ENCODE measurements at places on chromosomes 11 and 22.

DNA sequence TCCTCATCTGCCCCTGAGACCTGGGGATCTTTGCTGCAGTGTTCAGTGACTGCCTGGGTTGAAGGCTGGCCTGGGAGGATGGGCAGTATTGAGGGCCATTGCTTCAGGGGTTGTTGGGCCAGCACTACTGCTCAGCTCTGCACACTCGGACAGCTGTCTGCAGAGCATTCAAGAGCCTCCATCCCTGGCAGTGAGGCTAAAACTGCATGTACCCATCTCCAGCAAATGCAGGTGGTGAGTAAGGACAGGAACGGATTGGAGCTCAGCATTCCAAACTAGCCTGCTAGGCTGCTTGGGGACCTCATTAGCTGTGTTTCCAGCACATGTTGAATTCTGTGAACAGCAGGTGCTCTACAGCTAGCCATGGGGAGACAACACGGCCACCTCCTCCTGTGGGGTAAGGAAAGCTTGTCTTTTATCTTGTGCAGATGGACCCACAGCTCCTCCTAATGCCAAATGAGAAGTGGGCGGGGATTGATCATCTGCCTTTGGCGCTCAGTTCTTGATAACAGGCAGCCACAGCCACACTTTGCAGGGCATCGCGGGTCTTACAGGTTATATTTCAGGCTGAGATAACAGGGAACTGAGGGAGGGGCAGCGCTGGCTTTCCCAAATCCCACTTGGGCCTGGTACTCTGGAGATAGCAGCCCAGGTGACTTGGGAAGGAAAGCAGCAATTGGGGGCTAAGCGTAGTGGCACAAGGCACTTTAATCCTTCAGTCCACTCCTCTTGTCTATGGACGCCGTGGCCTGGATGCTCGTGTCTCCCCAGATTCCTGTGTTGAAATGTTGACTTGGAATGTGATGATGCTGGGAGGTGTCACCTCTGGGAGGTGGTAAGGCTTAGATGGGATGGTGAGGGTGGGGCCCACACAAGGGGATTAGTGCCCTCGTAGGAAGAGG is 254.5 kb upstream of the B3GAT1 start:
- no peak for DNase-seq

DNA sequence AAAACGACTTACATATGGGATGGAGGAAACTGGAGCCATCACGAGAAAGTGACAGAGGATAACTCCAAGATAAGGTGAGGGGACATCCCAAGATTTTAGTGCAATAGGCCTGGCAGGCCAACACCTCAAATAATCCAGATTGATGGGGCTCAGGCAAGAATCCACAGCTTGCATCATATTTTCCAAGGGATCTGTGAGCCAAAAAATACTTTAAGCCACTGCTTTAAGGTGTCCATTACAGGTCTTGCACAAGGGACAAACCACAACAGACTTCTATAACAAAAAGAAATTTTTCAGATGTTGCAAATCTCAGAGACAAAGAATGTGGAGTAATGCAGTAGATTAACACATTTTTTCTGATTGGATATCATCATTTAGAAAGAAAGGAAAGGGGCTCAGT is 45.6 kb downstream of the DENND5A start:
- no peak for DNase-seq

GRCh38 chr22:19715188-19715930 is 1.1 kb downstream of the SEPTIN5 start:
- no peak for DNase-seq

DNA sequence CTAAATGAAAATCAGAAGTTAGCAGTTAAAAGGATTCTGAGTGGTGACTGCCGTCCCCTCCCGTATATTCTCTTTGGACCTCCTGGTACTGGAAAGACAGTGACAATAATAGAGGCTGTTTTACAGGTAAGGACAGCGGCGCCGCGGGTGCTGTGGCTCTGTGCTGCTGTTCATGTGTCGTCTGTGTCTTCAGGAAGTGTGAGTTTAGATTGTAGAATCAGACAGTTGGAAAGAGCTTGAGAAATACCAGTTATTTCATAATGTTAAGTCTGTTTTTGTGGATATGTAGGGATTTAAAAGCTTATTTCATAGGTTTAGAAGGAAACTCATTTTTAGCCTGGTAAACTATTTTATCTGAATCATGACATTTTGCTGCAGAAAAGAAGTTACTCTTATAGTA is 27.4 kb upstream of the PANX2 start:
- no peak for DNase-seq

- no peak for DNase-seq
Observed at GRCh38 chr22:31911565-31912406, 32.5 kb upstream of the YWHAH start.

DNA sequence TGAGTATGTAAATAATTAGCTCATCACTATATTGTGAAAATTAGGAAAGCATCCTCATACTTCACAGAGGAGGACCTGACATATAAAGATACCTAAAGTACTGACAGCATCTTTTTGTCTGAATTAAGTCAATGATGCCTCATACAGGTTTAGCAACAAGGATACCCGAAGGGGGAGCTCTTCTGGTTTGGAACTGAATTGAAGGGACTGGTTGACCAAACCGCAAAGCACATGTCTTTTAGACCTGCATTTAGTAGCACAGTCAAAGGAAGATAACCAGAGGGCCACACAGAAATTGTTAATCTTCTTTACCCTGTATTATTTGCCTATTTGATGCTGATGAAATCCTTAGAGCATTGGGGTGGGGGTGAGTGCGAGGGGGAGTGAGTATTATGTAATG is 12.9 kb upstream of the WT1 start:
- DNase-seq, result no peak

DNA sequence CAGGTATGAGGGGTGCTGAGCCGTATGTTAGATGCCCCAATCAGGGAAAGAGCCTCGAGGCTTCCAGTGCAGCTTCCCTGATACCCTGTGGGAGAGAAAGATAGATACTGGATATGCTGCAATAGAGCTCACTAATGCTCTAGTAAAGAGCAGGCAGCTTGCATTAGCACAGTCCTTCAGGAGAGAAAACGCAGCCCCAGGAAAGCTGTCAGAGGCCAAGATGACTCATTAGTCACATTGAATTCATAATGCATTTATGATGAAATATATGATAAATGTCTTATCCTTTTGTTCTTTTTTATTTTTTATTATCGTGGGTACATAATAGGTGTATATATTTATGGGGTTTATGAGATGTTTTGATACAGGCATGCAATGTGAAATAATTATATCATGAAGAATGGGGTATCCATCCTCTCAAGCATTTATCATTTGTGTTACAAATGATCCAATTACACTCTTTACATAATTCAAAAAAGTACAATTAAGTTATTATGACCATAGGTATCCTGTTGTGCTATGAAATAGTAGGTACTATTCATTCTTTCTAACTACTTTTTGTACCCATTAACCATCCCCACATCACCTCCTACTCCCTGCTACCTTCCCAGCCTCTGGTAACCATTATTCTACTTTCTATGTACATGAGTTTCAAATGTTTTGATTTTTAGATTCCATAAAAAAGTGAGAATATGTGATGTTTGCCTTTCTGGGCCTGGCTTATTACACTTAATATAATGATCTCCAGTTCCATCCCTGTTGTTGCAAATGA is 94.5 kb upstream of the TOP3B start:
- no peak for DNase-seq

Measured in NCI-H1092 (cell line).